ENCODE measurements at places on chromosomes 4 and X.

GRCh38 chr4:126965877-126966276, 666.9 kb upstream of the INTU start:
- no peak for DNase-seq

DNA sequence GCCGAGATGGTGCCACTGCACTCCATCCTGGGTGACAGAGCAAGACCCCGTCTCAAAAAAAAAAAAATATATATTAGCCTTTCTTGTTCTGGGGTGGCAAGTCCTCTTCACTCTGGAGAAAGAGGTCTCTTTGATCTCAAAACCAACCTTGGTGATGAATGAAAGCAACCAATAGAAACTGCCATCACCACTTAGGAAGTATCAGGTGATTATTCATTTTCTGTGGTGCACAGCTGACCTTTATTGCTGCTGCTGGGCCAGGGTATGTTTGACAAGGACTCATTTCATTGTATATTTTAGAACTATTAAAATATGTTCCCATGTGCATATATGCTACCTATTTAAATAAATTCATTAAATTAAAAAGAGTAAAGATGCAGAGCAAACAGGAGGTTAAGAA, 76.0 kb upstream of the KIT start:
- DNase-seq = no peak

DNA sequence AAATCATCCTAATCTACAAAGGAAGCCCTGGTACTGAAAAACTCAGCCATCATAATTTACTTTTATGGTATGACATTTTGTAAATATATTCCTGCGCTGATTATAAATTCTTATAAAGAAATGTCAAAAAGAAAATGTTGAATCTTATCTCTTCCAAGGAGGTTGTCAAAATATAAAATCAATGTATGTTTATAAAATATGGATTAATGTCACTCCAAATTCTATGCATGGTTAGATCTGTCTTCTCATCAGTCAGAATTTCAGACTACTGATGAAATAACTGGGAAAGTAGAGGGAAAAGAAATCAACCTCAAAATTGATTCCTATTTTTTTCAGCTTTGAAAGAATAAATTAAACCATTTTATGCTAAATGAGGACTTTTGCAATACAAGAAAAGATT, 120.0 kb upstream of the MAB21L2 start:
- no peak for DNase-seq

- peak; percentile 8 for DNase-seq
These were observed 99.4 kb upstream of the PUDP start for GRCh38 chrX:7247346-7247745.

DNA sequence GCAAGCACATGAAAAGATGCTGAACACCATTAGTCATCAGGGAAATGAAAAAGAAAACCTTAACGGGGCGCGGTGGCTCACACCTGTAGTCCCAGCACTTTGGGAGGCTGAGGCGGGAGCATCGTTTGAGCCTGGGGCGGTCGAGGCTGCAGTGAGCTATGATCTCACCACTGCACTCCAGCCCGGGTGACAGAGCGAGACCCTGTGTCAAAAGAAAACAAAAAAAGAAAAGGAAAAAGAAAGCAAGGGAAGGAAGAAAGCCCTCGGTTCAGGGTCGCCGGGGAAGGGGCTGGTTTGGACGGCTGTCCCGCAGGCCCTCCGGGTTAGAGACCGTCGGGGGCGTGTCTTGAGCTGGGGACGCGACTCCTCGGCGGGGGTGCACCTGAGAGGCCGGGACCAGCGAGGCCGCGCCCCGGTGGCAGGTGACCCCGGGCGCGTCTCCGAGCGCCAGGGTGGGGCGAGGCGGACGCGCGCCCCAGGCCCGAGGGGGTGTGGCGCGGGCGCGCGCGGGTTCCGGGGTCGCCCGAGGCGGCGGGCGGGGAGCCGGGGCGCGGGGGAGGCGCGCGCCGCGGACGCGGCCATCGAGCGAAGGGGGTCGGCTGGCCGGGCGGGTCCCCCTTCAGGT, 478 bp upstream of the PLXNA3 start:
- DNase-seq = peak; percentile 30

DNA sequence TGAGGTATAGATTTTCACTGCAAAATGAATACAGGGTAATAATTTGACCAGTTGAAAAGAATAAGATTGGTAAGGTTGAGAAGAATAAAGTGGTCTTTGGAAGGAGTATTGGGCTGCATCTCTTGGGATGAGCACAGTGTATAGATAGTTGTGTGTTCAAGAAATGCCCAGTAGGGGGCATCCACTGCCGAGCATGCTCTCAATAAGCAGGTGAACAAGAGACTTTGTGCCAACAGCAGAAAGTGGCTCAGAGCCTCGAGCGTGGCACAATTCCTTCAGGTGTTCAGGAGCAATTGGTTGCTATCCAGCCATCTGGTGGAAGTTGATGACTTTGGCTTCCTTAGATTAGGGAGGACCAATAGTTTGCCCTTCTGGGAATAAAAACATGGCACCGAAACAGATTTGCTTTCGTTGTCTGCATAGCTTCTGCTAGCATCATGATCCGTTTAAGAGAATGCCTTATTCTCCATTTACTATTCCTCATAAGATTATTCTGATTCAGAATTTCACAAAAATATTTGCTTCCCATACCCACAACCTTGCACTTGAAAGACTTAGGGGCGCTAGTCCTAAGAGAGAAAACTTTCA, 258.1 kb upstream of the NEIL3 start:
- DNase-seq = peak; percentile 68

DNA sequence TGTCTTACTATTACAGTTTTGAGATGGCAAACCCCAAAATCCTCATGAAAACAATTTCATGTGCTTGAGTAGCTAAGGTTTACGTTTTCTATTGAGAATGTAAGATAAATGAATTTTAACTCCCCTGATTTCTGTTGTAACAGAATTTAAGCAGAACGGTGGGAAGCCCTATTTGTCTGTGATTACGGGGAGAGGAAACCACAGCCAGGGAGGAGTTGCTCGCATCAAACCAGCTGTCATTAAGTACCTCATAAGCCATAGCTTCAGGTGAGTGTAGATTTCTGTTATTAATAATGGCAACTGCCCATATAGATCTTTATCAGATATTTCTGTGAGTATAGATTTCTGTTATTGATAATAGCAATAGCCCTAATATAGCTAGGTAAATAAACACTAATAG, 44.2 kb upstream of the RHOH start:
- DNase-seq = peak; percentile 23

- no peak for DNase-seq
These were observed 54.8 kb upstream of the DCLK2 start for GRCh38 chr4:150023489-150023888.

DNA sequence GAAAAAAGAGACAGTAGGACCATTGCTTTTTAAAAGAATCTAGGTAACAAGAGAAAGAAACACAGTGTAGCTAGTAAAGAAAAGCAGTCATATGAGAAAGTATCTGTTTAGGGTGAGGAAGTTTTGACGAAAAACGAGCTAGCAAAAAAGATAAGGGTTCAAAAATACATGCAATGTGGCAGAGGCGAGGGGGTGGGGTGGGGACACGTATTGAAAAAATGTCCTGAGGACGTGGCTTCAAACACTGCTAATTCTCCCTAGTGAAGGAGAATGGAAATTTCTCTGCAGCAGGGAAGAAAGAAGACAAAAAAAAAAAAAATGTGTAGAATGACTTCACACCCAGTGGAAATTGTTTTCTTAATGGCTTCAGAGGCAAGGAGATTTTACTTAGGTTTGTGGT, 856.4 kb upstream of the INTU start:
- no peak for DNase-seq

DNA sequence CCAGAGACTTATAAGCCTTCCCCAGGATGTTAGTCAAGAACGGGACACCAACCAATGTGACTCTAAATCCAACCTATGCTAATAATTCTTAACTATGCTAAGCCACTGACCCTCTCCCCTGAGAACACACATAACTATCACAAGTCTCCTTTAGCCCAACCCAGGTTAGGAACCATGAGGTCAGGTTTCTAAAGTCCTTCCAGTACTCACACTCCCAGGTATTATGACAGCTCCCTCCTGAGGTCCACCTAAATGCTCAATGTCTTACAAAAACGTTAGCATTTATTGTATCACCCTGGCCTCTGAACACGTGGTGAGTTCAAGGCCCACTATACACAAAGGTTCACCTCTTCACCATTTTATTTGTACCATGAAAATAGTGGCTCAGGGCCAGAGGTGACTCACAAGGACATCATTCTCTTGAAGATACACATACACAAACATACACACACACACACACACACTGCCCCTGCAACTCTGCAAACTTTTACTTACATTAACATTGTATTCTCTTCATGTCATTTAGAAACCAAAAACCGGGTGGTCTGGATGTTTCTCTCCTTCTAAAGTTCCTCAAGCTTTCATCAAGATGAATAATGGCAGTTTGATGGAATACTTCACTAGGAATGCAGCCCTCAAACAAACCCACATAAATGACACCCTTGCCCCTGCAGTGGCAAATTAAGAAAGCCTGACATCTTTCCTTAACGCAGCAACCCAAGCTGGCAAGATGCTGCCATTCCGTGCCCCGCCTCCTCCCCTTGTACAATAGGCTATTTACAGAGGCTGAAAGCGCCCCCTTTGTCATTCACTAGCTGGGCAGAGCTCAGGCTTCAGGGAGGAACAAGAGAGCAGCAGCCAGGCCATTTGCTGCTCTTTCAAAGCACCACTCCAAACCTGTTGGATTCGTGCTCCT, 17.7 kb downstream of the ACSL1 start:
- no peak for DNase-seq

- DNase-seq = no peak
These were observed 517.1 kb upstream of the ZFP42 start for GRCh38 chr4:187478292-187479140.

GRCh38 chr4:178894126-178894525, 1451.9 kb upstream of the AGA start:
- DNase-seq = no peak

- DNase-seq = no peak
These were observed 123.3 kb downstream of the KLHL8 start for GRCh38 chr4:87097075-87097474.

GRCh38 chrX:68498044-68498507, 775 bp upstream of the YIPF6 start:
- DNase-seq = peak; percentile 26

DNA sequence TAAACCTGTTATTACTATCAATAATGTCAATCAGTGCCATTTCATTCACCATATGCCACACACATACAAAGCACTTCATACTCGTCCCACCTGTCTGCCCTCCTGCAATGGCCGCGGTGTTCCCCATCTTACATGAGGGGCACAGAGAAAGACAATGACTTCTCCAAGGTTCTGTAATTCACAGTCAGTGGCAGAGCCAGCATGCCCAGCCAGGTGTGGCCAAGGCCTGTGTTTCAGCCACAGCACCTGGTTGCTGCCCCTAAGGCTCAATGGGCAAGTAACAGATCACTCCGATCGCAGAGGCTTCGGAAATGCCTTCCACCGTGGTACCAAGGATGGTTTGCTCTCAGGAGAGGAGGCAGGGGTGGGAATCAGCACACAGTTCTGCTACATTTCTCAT, 10.9 kb downstream of the AFAP1 start:
- DNase-seq = no peak

GRCh38 chr4:29549342-29549741, 1170.8 kb upstream of the PCDH7 start:
- DNase-seq = no peak

GRCh38 chr4:21596521-21596920, 352.1 kb downstream of the KCNIP4 start:
- DNase-seq = no peak

GRCh38 chr4:56387023-56388001, at the start of gene AASDH:
TSS of gene AASDH (minus strand) at chr4:56387491. CDS start at chr4:56384299, 3,192 bp downstream.
- DNase-seq = peak; percentile 97

- DNase-seq = no peak
These were observed 420.4 kb upstream of the AGA start for GRCh38 chr4:177862541-177863176.

GRCh38 chrX:12229986-12230385, 91.7 kb downstream of the FRMPD4 start:
- no peak for DNase-seq

DNA sequence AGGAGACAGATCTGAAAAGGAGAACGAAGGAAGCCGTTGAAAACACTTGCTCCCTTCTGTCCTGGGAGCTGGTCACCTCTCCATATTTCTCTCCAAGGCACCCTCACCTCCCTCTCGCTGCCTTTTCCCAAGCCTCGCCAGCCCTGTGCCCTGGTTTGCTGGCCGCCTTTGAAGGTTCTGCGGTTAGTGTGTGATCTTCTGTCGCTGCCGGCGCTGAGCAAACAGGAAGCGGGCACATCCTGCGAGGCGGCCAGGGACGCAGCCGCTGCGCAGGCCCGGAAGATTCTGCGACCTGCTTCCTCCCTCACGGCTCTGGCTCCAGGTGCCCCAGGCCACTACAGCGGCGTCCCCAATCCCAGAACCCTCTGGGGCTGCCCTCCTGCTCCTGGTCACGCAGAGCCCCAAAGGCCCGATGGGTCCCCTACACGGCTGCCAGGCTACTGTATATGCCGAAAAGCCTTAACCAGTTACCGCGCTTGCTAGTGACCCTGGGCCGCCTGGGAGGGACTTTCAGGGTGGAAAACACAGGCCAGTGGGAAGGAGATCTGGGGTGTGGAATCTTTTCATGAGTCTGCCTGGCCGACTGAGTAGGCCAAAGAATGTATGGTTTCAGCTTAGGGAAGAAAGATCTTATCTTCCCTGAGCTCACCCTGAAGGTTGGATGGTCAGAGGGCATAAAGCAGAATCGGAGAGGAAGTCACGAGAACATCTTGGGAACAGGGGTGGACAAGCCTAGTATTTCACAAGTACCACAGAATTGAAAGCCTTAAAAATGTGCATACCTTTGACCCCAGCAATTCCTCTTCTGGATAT, 2.3 kb upstream of the SASH3 start:
- peak; percentile 87 for DNase-seq

- no peak for DNase-seq
These were observed 17.0 kb downstream of the MRFAP1 start for GRCh38 chr4:6657242-6658208.

GRCh38 chrX:133250184-133251100, 32.3 kb upstream of the TFDP3 start:
- no peak for DNase-seq

- peak; percentile 26 for DNase-seq
These were observed 53.1 kb downstream of the RAB28 start for GRCh38 chr4:13430834-13431568.

DNA sequence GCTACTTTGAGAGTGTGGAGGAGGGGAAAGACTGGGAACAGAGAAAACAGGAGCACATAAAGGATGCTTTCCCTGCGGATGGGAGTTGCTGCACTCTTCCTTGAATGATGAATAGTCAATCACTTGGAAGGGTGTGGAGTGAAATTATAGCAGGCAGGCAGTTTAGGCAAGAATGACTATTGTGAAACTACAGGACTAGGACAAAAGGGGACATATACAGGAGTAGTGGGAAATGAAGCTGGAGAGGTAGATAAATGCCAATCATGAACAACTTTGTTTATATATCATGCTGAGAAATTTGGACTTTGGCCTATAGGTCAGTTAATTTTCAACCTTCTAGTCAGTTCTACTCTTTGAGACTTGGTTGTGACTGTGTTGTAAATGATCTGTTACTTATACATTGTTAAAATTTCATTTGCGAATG, 76.9 kb downstream of the PAQR3 start:
- DNase-seq = no peak

GRCh38 chr4:70838666-70839588, 763 bp downstream of the GRSF1 start:
- peak; percentile 91 for DNase-seq
